Smooth muscle cell of the pulmonary artery (primary cell): ENCODE measurements at places on chromosomes 13 and 19. TPM values are rescaled to one million over a fixed set of nuclear protein-coding genes. Genes with fewer than 3 reads are reported as not detected.

GRK1 gene
- 0.03 TPM in 1 of 2 replicates, not detected in the other for total RNA-seq

CEACAM8 gene
- total RNA-seq: not detected in 2 replicates

CYP2S1 gene
- total RNA-seq: 0.13 and 0.46 TPM in 2 replicates

ZNF578 gene
- total RNA-seq: 4.6 and 5.5 TPM in 2 replicates

SIGLEC8 gene
- not detected in 2 replicates for total RNA-seq

KLHL1 gene
- total RNA-seq: not detected in 2 replicates

ZNF20 gene
- 4.6 and 5.5 TPM in 2 replicates for total RNA-seq

RAB3A gene
- total RNA-seq: 8.6 and 10.4 TPM in 2 replicates

IPO5 gene
- total RNA-seq: 223 and 392 TPM in 2 replicates

FCAR gene
- not detected in 2 replicates for total RNA-seq

ZSCAN4 gene
- 0.07 TPM in 1 of 2 replicates, not detected in the other for total RNA-seq

PEAK3 gene
- not detected in 2 replicates for total RNA-seq

HIF3A gene
- 0.13 and 2.8 TPM in 2 replicates for total RNA-seq

POU2F2 gene
- 0.26 and 2.5 TPM in 2 replicates for total RNA-seq

IQCN gene
- 0.33 and 1.1 TPM in 2 replicates for total RNA-seq

EDNRB gene
- 0.17 and 9.6 TPM in 2 replicates for total RNA-seq

F10 gene
- total RNA-seq: 11.8 and 25.5 TPM in 2 replicates

ZNF723 gene
- not detected in 2 replicates for total RNA-seq

CEACAM3 gene
- not detected in 2 replicates for total RNA-seq

DZIP1 gene
- 41.0 and 62.0 TPM in 2 replicates for total RNA-seq

COL5A3 gene
- 8.6 and 138 TPM in 2 replicates for total RNA-seq

LIG1 gene
- total RNA-seq: 10.6 and 11.2 TPM in 2 replicates

KATNAL1 gene
- total RNA-seq: 25.6 and 31.3 TPM in 2 replicates

CD79A gene
- 0.07 and 0.20 TPM in 2 replicates for total RNA-seq

MISP3 gene
- 0.89 and 1.6 TPM in 2 replicates for total RNA-seq

FSD1 gene
- 7.8 and 10.4 TPM in 2 replicates for total RNA-seq

ZNF763 gene
- total RNA-seq: 1.1 and 1.7 TPM in 2 replicates

CYP2F1 gene
- total RNA-seq: not detected in 2 replicates

KL gene
- total RNA-seq: 0.20 TPM in 2 replicates

ZNF100 gene
- 0.99 and 2.4 TPM in 2 replicates for total RNA-seq

MEF2B gene
- total RNA-seq: 0.07 TPM in 1 of 2 replicates, not detected in the other

CAMSAP3 gene
- total RNA-seq: not detected in 2 replicates

B9D2 gene
- total RNA-seq: 4.0 and 4.5 TPM in 2 replicates

PRODH2 gene
- total RNA-seq: not detected in 2 replicates

F2RL3 gene
- 0.07 and 0.26 TPM in 2 replicates for total RNA-seq

LIM2 gene
- not detected in 2 replicates for total RNA-seq

KIRREL2 gene
- total RNA-seq: not detected in 2 replicates

FLT1 gene
- 3.2 and 3.8 TPM in 2 replicates for total RNA-seq

AP1M2 gene
- 0.13 TPM in 1 of 2 replicates, not detected in the other for total RNA-seq

ZNF486 gene
- total RNA-seq: 3.6 and 4.0 TPM in 2 replicates

SHD gene
- total RNA-seq: not detected in 2 replicates

KIR2DL3 gene
- total RNA-seq: not detected in 2 replicates

ZNF17 gene
- 13.8 and 14.2 TPM in 2 replicates for total RNA-seq
